ENCODE measurements at places on chromosomes 6 and 20.

GRCh38 chr6:167455371-167455770 is 130.5 kb downstream of the TTLL2 start:
- no peak for DNase-seq

GRCh38 chr6:2430612-2431011 is 185.2 kb upstream of the GMDS start:
- DNase-seq = no peak

DNA sequence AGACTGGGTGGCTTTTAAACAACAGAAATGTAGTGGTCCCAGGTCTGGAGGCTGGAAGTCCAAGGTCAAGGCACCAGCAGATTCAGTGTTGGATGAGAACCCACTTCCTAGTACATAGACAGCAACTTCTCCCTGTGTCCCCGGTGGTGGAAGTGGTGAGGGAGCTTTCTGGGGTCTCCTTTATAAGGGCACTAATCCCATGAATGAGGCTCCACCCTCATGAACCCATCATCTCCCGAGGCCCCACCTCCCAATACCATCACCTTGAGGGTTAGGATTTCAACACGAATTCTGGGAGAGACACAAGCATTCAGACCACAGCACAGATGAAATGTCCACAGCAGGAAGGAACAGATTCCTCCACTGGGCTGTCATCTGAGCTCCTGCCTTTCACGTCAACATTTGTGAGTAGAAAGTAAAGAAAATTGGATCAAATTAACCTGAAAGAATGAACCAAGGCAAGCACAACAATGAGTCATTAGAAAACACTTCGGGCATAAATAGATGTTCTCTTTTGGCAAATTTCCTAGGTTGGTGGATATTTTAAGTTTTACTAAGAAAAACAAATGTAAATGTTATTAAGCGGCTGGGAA is 130.7 kb downstream of the RNASET2 start:
- no peak for DNase-seq

DNA sequence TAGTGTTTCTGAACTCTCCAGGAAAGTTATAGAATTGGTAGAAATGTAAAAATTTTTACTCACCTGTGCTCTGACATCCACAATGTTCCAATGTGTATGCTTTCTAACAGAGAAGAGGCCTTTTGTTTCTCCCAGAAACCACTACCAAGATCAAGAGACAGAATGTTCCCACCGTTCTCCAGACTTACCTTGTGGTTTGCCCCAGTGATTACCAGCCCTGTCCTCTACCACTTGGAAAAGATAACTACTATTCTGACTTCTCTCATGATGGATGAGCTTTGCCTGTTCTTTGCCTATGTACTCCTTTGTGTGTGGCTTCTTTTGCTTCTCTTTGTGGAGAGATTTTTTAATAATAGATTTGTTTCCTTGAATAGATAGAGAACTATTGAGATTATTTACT is 173.0 kb upstream of the SCGN start:
- DNase-seq = no peak

Data from HS-27A (cell line).